Hypothalamus (tissue), 51 donors: ENCODE measurements at places on chromosomes 11 and 22.

GRCh38 chr11:129119036-129119435, 73.1 kb downstream of the ARHGAP32 start:
- DNase-seq = no peak

- DNase-seq = no peak
Measured at GRCh38 chr11:12237381-12237784, 127.0 kb downstream of the MICAL2 start.

DNA sequence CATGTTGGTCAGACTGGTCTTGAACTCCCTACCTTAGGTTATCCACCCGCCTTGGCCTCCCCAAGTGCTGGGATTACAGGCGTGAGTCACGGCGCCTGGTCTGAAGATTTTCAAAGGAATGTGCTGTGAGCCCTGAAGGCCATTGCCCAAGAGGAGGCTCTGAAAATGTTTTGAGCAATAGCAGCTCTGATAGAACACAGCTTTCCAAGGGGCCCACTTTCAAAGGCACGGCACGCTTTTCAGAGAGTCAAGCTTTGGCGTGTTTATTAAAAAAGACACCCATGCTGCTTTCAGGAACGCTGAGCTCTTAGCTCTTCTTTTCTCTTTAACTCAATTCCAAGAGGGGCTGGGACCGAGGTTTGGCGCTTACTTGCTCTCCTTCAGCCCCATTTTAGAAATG, 73.8 kb upstream of the CDON start:
- DNase-seq = no peak

DNA sequence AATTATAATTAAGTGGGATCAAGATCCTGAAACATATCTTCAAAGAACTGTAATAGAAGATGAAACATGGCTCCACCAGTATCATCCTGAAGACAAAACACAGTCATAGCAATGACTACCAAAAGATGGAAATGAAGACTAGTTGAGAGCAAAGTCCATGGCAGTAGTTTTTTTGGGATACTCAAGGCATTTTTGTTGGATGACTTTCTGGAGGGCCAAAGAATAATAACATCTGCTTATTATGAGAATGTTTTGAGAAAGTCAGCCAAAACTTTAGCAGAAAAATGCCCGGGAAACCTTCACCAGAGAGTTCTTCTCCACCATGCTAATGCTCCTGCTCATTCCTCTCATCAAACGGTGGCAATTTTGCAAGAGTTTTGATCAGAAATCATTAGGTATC, 809.4 kb upstream of the RAG2 start:
- no peak for DNase-seq

DNA sequence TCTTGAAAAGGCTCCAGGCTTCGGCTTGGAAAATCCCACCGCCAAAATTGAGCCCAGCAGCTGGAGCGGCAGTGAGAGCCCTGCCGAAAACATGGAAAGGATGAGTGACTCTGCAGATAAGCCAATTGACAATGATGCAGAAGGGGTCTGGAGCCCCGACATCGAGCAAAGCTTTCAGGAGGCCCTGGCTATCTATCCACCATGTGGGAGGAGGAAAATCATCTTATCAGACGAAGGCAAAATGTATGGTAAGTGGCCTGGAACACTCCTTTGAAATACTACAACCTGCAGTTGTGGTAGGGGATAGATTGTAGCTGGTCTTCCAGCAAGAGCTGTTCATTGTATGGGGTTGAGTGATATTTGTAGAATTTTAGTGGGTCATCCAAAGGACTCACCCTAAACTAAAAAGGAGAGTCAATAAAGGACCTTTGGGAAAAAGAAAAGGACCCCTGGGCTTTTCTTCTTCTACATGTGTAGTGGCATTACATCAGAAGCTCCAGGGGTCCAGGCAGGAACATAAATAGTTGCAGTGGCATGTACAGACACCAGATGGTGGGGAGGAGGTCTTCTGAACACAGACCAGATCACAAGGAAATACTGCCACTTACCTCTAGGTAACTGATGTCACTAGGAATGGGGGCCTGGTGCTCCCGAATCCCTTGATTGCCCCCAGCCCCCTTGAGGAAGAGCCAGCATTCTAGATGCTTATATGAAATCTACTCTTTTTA, 90.1 kb downstream of the TEAD1 start:
- DNase-seq = no peak

DNA sequence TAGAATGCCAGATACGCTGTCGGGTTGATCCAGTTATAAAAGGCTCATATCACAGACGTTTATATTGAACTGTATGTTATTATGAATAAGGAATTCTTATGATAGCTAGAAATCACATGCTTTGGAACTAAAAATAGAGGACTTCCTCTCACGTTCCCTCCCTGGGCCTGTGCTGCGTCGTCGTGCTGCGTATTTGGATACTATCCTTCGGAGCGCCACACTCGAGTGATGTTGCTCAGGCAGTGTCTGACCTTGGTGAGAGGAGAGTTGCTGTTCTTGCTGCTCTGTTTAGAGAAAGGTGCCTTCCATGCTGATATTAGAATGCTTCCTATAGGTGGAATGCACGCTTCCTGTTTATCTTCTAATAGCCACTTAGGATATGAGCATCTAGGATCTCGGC, 20.2 kb upstream of the ST14 start:
- DNase-seq = no peak

DNA sequence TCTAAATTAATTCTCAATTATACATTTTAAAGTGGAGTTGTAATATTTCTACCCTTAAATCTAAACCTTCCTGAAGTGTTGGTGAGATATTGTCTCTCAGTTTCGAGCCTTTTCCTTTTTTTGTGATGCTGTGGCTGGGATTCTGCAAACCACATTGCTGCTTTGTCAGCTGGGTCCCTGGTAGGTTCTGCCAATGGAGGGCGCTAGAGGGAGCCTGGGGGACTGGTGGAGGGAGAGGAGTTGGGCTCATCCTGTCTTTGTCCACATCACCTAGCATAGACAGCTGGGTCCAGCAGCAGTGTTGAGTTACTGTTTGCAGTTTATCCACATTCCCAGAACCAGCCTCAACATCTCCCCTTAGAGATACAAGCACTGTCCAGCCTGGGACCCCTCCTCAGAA, 41.0 kb downstream of the TRAF6 start:
- DNase-seq = no peak
